Fibroblast of mammary gland (primary cell): ENCODE measurements at places on chromosomes 3 and 15.

DNA sequence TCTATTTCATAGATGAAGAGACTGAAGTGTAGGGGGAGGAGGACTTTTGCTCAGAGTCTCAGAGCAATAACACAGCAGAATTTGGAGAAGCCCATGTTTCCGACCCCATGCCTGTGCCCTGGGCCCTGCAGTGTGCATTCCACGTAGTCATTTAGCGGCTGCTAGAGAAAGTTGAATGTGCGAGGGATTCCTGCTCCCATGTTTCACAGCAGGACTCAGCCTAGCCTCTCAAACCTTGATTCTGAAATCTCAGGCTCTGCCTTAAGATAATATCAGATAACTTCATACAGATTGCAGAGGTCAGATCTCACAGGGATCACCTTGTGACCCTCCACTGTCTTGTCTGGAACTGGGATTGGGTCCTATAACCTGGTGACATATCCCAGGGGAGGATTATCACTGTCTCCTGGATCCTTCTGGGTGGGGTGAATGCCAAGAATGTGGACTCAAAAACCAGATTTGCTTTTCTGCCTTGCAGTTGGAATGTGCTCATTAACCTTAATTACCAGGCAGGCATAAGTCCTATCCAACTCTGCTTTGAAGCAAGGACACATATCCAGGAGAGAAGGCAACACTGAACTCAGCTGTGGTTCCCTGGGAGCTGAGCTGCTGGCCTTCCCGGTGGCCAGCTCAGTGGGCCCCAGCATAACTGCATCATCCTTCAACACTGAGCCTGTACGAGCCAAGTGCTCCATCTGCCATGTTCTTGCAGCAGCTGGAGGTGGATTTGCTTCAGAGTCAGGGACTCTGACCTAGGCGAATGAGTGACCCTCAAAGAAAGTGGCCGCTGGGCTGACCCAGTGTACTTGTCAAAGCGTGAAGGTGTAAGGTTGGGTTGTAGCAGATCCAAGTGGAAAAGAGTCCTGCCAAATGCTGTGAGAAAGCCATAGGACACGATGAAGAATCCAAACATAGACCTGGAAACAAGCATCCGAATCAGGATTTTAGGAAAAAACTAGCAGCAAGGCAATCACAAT, 43.0 kb downstream of the CTXND1 start:
- DNase-seq = no peak

GRCh38 chr15:36400936-36401585, 178.4 kb upstream of the CDIN1 start:
- DNase-seq = no peak

GRCh38 chr3:25046911-25047771, 380.9 kb upstream of the RARB start:
- no peak for DNase-seq

DNA sequence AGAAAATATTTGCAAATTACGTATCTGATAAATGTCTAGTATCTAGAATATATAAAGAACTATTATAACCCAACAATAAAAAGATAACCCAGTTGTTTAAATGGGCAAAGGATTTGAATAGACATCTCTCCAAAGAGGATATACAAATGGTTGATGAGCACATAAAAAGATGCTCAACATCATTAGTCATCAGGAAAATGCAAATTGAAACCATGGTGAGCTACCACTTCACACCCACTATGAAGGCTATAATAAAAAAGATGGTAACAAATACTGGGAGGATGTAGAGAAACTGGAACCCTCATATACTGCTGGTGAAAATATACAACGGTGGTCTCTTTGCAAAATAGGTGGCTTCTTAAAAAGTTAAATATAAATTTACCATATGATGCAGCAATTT, 28.0 kb downstream of the RAD51 start:
- peak; percentile 16 for DNase-seq

GRCh38 chr3:97389936-97390335, 374.6 kb upstream of the ARL6 start:
- no peak for DNase-seq

GRCh38 chr3:161946443-161946960, 449.9 kb downstream of the OTOL1 start:
- DNase-seq = no peak

DNA sequence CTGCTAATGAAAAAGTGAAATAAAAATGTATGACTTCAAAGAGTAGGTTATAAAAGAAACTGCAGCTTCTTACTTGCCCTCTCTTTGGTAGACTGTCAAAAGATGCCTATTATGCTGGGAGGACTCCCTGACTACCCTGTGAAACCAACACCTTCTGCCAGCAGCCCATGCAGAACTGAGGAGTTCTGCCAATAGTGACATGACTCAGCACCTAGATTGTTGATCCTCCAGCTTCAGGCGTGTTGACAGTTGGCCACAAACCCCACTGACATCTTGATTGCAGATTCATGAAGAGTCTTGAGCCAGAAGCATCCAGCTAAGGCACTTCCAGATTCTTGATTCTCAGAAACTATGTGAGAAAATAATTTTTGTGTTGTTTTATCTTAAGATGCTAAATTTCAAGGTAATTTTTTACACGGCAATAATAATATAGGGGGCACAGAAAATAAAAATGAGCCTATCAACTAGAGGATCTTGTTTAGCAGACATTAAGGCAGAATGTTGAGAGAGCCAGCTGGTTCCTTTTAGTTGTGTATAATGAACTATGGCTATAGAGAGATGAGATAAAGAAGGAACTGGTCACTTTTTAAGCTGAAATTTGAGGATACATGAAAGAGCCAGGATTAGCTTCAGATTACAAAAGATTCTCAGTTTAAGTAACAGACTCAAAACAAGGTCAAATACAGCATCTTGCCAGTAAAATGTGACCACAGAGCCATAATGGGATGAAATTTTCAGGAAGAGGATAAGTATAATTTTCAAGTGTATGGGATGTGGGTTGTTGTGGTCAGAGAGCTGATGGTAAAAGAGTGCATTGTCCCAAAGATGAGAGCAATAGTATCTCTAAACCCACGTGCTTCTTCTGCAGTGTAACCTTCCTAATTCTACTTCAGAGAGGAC, 588.7 kb upstream of the CBLB start:
- DNase-seq = peak; percentile 96

DNA sequence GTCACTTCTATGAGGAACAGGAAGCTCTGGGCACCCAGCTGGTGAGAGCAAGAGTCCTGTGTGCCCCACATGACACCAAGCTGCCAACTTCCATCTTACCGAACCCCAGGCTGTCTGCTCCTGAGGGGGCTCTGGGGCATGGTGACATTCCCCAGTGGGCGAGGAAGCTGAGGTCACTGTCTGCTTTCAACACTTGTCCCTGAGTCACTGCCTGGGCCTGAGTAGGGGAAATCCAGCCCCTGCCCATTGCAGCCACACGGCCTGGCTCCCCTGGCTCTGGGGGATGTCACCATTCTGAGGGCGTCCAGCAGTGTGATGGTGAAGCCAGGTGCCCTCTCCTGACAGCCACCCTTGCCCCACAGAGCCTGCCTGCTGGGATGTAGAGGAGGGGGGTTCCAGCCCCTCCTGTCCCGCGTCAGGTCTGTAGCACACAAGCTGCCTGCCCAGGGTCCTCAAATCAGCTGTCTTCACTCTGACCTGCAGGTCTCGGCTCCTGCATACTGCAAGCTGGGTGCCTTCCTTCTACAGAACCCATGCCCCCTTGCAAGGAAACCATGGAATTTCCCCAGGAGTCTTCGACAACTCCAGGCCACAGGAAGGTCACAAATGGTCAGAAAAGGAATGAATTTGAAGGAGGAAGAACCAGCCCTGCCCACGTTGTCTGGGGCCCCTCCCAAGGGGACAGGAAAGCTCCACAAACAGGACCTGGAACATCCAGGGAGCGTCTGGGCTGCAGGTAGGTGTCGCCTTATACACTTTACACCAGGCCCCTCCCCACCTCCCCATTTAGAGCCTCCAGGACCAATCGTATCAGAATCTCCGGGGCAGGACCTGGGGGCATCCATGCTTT, 69.9 kb upstream of the GATM start:
- no peak for DNase-seq

- DNase-seq = peak; percentile 61
Observed at GRCh38 chr3:65439641-65440284, 599.0 kb downstream of the MAGI1 start.

DNA sequence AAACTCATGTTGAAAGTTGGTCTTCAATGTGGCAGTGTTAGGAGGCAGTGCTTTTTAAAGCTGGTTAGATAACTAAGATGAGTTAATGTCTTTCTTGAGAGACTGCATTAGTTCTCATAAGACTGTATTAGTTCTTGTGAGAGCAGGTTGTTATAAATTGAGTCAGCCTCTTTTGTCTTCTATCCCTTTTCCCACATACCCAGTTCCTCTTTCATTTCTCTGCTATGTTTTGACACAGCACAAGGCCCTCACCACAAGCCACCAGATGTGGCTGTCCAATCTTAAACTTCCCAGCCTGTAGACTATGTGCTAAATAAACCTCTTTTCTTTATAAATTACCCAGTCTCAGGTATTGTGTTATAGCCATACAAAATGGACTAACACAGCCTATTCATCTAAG, 94.6 kb upstream of the SNTN start:
- no peak for DNase-seq

DNA sequence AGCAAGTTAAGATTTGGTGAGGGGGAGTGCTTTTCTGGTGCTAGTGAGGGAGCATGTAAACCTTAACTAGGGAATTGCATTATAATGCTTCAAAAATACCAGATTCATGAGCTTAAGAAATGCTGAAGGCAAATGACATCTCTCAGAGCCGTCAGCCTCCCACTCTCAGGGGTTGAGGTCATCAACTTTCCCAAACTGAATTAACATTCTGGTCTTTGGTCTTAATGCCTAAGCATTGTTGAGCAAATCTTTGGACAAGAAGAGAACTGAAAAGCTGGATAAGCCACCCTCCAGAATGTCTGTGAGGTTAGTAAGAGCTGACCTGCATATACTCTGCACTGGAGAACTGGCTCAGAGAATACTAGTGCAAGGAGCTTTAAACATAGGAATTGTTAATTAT, 124.9 kb upstream of the GAP43 start:
- no peak for DNase-seq

- peak; percentile 83 for DNase-seq
Observed at GRCh38 chr15:33104212-33104611, 90.3 kb downstream of the FMN1 start.

DNA sequence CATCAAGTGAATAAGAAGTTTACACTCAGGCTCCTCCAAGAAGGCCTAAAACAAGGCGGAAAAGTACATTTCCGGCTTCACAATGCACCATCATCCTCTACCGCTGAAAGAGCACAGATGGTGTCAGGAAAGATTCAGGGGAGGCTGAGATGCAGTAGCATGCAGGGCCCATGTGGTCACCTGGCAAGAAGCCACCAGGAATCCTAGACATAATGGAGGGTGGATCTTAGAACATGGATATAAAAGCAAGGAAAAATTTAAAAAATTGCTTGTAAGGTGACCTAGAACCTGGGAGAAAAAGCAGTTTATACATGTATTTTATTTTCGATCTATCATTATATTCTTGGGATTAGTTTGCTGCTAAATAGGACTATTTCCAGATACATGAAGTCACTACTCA, 21.9 kb upstream of the OTOL1 start:
- no peak for DNase-seq
